ENCODE measurements at places on chromosomes 5 and 9.

DNA sequence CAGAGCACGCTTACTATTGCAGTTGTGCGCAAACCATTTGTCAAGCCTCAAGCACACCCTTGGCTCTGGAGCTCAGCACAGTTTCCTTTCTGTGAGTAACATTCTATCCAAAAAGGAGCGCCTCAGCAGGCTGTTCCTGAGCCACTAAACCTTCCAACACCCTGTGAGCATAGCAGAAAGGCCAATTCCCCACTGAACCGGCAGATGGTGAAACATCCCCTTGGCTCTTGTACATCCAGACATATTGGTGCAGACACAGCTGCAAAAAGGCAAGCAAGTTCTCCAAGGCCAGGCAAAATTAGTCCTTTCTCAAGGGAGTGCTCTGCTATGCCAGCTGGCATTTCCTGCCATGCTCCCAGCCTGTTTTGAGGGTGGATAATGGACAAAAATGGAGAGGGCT lies 44.1 kb upstream of the CEMIP2 start:
- DNase-seq: no peak

DNA sequence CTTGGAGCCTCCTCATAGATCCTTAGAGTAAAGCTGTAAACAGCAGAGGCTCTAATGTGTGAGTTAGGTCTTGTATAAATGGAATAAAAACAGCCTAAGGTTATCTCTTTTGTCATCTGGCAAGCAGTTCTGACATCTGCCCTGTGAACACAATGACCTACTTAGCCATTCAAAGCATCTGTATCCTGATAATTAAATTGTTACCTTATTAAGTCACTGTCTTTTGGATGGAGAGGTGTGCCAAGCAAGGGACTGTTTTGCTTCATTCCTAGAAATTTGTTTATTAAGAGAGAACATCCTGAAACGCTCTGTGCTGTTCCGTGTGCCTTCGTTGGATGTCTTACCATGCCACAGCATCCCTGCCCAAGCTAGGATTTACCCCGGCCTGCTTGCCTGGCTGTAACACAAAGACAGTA lies 1.5 kb downstream of the LSM11 start:
- DNase-seq: no peak

DNA sequence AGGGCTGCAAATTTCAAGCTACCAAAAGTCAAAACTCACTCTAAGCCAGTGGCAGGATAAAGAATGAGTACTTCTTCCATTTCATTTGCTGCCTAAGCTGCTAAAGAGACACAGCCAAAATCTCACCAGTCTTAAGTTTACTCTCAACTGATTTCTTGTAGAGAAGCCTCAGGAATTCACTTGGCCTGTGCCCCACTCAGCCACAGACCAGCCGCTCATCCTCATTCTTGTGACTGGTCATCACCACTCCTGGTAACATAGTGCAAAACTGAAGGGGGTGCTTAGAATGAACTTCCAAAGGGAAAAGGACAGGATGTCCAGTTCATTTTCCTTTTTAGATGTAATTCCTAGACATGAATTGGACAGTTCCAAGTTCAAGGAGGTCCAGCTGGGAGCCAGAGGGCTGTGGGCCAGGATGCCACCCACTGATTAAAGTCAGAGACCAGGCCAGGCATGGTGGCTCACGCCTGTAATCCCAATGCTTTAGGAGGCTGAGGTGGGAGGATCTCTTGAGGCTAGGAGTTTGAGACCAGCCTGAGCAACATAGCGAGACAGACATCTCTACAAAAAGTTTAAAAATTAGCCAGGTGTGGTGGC lies 72.7 kb upstream of the RANBP3L start:
- no peak for DNase-seq

DNA sequence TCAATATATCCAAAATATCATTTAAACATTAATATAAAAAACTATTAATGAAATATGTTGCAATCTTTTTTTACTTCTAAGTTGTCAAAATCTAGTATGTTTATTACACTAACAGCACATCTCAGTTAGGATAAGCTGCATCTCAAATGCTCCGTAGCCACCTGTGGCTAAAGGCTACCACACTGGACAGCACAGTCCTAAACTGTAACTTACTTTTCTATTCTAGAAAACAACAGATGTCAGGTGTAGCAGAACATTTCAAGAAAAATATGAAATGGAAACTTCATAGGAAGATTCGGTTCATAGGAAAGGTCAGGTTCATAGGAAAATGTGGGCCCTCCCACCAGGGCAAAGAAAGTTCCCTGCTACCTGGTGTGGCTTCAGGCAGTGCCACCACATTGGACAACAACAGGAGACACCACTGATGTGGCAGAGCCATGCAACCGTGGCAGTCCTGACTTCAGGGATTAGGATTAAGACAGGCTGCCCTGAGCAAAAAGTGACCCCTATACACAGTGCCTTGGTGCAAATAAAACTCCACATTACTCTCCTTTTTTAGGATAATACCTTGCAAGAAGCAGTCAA lies 197.8 kb upstream of the NR4A3 start:
- DNase-seq: no peak

DNA sequence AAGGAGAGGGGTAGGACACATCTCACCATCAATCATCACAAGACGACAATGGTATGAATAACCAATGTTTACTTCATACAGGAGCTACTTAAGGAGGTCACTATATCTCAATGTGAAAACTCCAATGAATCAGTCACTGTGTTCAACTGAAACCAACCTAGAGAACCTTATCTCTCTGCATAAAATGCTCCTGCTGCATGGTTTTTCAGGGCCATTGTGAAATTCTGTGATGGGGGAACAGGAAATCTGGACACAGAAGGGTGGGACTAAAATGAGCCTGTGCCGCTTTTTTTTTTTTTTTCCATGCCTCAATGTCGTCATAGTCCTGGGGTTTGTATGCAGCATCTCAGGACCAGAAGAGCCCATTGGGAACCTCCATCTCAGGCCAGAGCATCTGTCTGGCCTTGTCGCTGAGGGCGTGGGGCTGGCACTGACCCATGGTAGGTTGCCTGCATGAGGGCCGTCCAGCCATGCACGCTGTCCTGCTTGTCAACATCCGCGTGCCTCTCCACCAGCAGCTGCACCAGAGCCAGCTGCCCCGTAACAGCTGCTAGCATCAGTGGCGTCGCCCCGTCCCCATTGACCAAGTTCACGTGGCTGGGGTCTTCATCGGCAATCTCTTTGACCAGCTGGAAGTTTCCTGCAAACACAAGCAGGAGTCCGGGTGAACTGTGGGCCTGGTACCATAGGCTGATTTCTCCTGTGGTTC lies 12.7 kb downstream of the ANKS6 start:
- no peak for DNase-seq

GRCh38 chr9:15306068-15306756 lies 804 bp downstream of the TTC39B start:
- DNase-seq: no peak

DNA sequence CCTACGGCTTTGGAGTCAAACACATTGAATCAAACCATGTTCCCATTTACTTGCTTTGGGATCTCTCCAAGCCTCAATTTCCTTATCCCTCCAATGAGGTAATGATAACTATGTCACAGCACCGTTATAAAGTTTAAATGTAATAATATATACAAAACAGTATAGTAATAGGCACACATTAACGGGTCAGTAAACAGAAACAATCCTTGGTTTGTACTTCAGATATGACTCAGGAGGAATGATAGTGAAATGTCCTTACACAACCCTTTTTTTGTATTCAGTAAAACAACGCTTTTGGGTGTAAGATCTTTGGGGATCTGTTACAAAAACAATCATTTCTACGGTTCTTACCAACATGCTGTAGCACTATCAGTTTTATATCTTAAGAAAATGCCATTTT lies 178.5 kb upstream of the GNA14 start:
- no peak for DNase-seq

DNA sequence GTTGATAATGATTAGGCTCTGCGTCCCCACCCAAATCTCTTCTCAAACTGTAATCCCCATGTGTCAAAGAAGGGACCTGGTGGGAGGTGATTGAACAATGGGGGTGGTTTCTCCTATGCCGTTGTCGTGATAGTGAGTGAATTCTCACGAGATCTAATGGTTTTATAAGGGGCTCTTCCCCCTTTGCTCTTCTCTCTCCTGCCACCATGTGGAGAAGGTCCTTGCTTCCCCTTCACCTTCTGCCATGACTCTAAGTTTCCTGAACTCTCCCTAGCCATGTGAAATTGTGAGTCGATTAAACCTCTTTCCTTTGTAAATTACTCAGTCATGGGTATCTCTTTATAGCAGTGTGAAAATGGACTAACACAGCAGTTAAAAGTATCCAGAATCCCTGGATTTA lies 715.2 kb upstream of the DMAC1 start:
- no peak for DNase-seq

Measured in non-pigmented ciliary epithelial cell (primary cell).